ENCODE measurements at places on chromosomes 12 and 14.
A peak's percentile ranks its signal among the peaks of the same experiment; 100 is the strongest.

DNA sequence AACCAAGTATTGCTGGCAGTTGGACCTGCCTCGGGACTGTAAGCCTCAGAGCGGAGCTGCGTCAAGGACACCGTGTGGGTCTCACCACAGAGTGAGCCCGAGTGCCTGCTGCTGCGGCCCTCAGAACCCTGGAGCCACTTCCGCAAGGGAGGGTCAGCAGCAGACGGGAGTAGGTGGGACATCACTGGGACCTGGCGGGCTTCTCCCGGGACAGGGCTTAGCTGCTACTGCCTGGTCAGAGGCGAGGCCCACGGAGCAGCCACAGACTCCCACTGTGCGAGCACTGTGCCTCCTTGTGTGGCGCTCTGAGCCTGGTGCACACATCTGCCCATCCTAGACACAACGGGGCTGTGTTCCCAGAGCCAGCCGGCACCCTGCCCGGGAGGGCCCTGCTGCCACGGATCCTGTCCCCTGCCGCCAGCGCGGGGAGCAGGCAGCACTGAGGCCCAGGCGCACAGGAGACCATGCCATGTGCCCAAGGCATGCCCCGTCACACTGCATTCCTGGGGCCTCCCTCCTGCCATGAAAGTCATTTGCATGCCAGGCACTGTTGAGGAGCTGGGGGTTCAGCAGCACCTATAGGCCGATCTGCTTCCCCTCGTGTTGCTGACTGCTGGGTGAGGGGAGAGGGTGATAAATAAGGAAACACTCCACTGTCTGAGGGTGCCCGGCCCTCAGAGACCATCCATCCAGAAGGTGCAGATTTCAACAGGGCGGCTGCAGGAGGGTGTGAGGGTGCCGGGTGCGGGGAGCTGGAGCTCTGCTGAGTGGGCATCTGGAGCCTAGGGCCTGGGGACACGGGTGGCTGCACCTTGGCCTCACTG, 10.0 kb downstream of the HIP1R start:
- DNase-seq: peak; percentile 95

GRCh38 chr14:43184540-43184939, 1322.5 kb downstream of the FSCB start:
- DNase-seq: no peak

DNA sequence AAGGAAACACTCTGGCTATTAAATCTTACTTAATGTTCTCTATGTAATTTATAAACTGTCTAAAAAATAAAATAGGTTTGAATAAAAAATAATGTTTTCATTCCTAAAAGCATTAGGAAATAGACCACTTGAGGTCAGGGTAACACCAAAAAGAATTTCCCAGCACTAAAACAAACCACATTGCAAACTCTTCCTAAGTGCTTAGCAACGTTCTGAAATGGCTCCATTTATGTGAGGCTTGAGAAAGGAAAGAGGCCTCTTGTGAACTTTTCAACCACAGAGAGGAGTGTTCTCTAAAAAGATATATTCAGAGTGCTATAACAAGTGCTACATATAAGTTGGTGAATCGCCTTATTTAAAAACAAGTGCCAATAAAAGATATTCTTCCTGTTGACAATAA, 42.7 kb downstream of the ALX1 start:
- DNase-seq: no peak

DNA sequence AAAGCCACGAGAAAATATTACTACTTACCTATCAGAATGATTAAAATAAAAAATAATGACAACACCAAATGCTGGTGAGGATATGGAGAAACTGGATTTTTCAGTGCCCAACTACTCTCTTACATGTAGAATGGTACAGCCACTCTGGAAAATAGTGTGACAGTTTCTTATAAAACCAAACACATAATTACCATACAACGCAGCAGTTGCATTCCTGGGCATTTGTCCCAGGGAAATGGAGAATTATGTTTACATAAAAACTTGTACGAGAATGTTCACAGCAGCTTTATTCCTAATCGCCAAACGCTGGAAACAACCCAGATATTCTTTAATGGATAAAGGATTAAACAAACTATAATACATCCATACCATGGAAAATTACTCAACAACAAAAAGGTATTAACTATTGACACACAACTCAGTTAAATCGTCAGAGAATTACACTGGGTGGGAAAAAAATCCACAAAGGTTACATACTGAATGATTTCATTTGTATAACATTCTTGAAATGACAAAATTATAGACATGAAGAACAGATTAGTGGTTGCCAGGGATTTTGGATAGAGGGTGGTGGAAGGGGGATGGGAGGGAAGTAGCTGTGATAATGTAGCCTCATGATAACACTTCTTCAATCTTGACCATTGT, 35.4 kb downstream of the TAOK3 start:
- DNase-seq: no peak

- no peak for DNase-seq
Measured at GRCh38 chr12:51132693-51133092, 40.2 kb downstream of the TFCP2 start.

DNA sequence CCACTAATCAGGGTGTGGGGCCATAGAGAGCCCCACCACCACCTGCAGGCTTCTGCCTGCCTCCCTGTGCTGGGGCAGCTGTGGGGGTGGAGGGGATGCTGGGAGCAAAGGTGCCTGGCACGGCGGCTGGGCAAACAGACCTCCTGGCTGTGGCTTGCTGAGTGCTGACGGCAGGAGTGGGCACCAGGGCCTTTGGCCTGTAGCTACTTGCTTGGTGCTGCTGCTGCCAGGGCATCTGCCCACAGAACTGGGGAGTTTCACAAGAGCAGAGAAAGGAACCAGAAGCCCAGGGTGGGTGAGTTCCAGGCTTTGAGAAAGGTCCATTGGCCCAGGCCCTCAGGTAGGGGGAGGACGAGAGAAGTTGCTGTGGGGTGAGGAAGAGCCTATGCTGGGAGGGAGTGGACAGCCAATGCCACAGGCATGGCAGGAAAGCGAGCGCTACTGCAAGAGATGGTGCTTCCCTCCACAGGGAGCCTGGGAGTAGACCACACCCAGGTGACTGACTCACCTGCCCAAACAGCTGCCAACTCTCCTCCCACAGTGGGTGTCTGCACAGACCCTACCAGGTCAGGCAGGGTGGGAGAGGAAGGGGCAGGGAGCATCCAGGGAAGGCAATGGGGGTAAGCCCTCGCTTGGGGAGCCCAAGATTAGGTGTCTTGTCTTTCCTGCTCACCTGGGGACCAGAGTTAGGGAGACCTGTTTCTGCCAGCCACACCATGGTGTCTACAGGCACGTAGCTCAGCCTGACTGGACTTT, 39.0 kb upstream of the HDAC7 start:
- no peak for DNase-seq

- DNase-seq: no peak
Measured at GRCh38 chr12:92968176-92968813, 39.2 kb upstream of the EEA1 start.

- no peak for DNase-seq
Measured at GRCh38 chr12:129720618-129721017, 183.2 kb downstream of the TMEM132D start.

GRCh38 chr14:93915800-93916199, 11.3 kb upstream of the FAM181A start:
- DNase-seq: no peak

DNA sequence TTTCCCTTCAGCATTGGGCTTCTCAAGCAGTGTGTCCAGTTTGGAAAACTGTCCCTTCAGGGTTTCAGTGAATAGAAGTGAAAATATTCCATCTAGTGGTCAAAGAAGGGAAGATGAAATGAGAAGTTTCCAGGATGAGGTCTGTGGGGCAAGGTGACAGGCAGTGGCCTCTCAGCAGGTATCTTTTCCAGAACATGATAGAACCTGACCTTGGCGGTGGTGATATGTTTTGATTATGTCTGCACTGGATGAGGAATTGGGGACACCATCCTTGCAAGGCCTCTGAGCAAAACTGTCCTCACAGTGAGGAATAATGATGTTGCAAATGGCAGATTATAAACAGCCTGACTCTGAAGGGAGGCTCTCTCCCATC, 4.7 kb downstream of the GPX2 start:
- peak; percentile 31 for DNase-seq

DNA sequence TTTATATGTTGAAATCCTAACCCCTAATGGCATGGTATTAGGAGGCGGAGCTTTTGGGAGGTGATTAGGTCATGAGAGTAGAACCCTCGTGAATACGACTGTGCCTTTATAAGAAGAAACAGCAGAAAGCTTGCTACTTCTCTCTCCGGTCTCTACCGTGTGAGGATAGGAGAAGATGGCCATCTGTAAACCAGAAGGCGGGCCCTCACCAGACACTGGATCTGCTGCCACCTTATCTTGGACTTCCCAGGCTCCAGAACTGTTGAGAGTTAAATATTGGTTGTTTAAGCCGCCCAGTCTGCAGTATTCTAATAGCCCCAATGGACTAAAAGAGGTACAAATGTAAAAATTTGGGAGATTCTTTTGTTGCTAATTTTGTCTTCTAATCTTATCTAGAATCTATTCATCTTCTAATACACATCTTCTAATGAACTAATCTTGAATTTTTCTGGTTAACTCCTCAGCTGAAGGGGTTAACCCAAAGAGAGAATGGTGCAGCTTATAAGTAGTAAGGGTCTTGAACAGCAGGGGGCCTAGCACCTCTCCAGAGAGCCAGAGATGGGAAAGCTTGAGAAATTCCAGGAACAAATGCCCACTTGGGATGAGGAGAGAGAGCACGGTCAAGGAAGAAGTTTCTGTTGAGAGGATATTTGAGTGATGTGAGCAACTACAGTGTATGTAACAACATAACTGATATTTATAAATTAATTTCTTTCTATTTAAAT, 264.0 kb upstream of the GRIP1 start:
- DNase-seq: no peak

- no peak for DNase-seq
Measured at GRCh38 chr12:53518381-53518780, 11.1 kb upstream of the NPFF start.

GRCh38 chr14:68236582-68237458, 417.2 kb downstream of the RAD51B start:
- DNase-seq: peak; percentile 30

DNA sequence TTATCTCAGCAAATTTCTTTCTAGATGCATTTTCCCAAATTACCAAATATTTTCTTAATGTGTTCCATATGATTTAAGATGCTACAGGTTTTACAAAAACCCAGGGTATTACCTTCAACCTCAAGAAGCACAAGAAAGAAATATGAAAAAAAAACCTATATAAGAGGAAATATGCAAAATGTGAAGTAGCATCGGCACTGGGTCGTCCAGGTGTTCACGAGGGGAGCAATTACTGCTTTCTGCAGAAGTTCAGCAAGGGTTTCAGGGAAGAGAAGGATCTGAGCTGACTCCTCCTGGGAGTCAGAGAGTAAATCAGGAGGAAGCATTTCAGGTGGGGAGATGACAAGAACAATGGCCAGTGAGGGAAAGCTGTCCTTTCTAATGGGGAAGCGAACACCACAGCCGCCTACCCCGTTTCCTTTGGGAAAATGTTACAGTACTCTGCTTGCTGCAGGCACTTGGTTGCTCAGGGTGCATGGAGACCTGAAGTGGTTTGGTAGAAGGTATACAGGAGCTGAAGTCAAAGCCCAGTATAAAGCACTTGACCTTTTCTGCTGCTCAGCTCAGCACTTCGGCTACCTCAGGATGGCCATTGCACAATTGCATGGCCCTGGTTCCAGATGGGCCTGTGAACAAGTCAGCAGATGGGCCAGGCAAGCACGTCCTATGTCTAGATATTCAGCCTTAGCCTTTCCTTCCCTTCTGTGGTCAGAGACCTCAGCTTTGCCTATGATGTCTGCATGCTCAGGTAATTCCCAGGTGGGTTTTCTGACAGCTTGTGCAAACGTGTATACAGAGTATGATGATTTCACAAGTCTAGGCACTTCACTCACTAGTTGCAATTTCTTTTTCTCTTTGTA, 155.6 kb downstream of the PAX9 start:
- DNase-seq: no peak

DNA sequence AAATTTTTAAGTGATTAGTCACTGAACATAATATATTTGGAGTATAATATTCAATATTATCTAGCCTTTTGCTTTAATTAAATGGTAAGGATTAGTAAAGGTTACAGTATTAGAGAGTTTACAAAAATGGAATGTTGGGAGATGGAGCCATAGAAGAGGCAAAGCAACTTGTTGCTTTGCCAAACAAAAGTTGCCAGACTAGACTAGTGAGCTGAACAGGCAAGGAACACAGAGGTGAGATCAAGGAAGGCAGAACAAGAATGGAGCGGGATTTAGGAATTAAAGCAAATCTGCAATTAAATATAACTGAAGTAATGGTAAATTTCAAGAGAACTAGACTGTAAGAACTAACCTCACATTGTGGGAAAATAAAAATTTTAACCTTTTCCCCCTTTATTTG, 5.1 kb downstream of the ARF6 start:
- no peak for DNase-seq

DNA sequence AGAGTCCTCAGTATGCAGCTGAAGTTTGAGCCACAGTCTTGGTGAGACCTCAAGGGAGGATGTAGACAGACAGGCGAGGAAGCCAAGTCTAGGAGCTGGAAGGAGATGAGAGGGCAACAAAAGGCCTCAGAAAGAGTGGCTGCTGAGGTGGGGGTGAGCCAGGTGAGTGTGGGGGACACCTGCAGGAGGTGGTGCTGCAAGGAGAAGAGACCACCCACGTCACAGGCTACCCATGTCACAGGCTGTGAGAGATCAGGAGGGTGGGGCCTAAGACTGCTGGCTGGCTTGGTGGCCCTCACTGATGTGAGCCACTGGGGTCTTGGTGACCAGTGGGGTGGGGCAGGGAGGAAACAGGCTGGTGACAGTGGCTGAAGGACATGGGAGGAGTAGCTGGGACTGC, 97.3 kb downstream of the KIF26A start:
- DNase-seq: no peak

Data from midbrain (tissue), 1 donor.